Astrocyte (in vitro differentiated cells and primary cell): ENCODE measurements at places on chromosomes 2 and 18. TPM values are rescaled to one million over a fixed set of nuclear protein-coding genes. Genes with fewer than 3 reads are reported as not detected.

The CUL3 gene
- 78.2 and 95.5 TPM in 2 replicates for total RNA-seq

The SLC20A1 gene
- total RNA-seq = 96.7 and 122 TPM in 2 replicates

- DNase-seq = no peak
These were observed 13.3 kb upstream of the GALNT14 start for GRCh38 chr2:31151501-31151900.

DNA sequence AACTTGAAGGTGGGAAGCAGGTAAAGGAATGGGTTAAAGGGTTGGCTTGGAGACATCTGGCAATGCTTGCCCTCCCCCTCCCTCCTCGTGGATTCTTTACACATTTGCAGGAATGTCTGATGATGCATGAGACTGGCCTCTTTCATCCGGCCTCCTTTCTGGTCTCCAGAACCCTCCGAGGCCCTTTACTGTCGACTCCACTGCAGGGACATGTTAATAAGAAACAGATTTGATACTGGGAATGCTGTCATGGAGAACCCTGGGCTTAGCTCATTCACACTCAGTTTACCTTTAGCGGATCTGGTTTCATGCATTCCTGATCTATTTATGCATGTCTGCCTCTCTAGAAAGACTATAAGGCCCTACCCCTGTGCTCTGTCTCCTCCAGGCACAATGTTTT lies 238.7 kb downstream of the TGIF1 start:
- peak; percentile 98 for DNase-seq

DNA sequence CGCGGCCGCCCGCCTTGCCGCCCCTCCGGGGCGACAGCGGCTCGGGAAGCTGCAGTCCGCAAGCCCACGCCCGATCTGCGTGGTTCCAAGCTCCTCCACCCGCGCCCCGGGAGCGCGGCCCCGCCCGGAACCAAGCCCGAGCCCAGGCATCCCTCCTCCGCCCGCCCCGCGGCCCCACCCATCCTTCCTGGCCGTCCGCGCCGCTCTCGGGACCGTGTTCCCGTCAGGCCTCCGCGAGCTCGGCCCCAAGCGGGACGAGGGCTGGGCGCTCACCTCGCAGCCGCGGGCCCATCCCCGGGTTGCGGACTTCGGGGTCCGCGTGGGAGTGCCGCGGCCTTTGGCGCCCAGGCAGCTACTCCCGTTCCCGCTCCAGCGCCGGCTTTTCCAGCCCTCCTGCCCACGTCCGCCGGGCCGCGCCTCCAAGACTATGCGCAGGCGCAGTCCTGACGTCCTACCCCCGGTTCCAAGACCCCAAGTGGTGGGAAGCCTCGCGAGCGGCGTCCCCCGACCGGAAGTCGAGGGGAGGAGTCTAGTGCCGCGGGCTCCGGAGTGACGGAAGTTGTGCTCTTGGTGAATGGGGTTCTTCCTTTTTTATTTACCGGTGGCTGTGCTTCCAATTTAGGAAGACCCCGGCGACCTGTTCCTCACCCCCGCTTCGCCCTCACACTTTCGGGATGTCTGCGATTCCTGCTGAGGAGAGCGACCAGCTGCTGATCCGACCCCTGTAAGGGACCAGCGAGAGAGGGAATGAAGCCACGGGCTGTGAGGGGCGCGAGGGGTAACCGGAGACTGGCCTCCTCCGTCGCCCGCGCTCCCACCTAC lies at the start of the genes CPSF3 and ITGB1BP1:
TSS of gene CPSF3 (plus strand) at position 555 of the 822 bp plus-strand sequence. CDS start at position 675, 120 bp downstream.
TSS of gene ITGB1BP1 (minus strand) at position 429 of the 822 bp plus-strand sequence. CDS start 4,831 bp downstream, outside the sequence.
- peak; percentile 90 for DNase-seq

DNA sequence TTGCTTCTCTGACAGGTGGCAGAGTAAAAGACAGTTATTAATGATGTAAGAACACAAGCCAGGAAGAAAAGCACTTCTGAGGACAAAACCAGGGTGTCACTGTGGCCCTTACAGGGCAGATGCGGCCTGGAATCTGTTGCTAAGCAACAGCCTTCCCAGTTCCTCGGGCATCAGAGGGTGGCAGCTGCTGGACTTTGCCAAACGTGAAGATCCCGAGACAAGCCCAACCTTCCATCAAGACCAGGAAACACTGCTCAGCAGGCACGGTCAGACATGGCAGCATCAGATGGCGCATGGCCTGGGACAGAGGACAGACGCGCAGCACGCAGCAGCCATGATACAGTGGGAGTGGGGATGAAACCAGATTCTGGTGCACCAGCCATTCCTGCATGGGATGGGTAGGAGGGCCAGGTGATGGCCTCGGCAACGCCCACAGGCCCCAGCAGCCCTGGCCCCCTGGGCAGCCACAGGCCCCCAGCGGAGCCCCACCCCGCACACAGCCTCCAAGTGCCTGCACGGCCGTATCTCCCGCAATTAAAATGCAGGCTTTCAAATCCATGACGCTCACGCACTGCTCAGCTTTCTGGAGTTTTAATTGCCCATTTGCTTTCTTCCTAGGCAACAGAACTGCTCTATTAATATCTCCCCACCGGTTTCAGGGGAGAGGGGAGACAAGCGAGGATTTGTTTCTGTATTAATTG lies 89.0 kb downstream of the EIPR1 start:
- no peak for DNase-seq

DNA sequence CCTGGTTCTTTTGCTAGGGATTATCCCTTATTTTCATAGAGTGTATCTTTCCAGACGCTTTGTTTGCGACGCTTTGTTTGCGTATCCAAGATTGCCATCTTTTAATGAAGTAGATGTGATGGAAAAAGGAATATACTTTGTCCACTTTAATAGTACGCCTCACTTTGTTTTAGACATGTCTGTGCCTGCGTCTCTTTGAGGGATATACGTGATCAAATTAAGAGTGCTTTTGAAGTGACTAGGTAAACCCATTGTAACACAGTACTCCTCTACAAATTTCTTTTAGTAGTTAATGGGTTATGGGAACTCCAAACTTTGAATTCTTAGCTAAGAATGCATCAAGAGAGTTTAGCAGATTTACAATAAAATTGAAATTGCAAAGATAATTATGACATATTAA lies 27.9 kb downstream of the ACSL3 start:
- DNase-seq = no peak

- no peak for DNase-seq
These were observed 40.5 kb downstream of the CNTNAP5 start for GRCh38 chr2:124065636-124066035.

The DSC3 gene
- 5.2 and 5.6 TPM in 2 replicates for total RNA-seq

DNA sequence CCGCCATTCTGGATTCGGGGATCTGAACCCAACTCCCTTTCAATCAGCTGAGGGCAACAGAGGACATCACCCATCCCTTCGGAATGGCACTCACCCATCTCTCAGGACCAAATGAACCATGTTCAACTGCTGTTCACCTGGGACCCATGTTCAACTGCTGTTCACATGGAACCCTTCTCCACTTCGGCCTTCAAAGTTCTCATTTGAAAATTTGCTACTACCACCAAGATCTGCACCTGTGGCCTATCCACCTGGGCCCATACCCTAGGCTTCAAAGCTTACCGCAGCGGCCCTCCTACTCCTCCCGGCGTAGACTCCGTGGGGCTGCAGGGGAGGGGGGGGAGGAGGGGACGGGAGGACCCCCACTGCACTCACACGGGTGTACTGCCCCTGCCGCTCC lies 119.2 kb upstream of the ANKRD30BL start:
- DNase-seq = no peak

GRCh38 chr2:190162851-190163250 lies 100.3 kb upstream of the MSTN start:
- no peak for DNase-seq

The OBSL1 gene
- 77.5 and 88.1 TPM in 2 replicates for total RNA-seq

The IL36G gene
- not detected in 2 replicates for total RNA-seq

The NAGK gene
- 133 and 135 TPM in 2 replicates for total RNA-seq

The ANKRD29 gene
- total RNA-seq = 0.70 and 0.75 TPM in 2 replicates

- peak; percentile 22 for DNase-seq
These were observed 125.8 kb upstream of the MYO3B start for GRCh38 chr2:170052151-170052550.

- peak; percentile 75 for DNase-seq
These were observed 264.4 kb upstream of the FIGN start for GRCh38 chr2:164000176-164000575.

- no peak for DNase-seq
These were observed 260.5 kb downstream of the TCF4 start for GRCh38 chr18:55327454-55327853.

- DNase-seq = no peak
These were observed 192.4 kb downstream of the L3MBTL4 start for GRCh38 chr18:6222271-6222670.

The MC2R gene
- total RNA-seq = not detected in 2 replicates

- DNase-seq = no peak
These were observed 539 bp upstream of the MOB4 start for GRCh38 chr2:197515315-197515738.

The SLC4A5 gene
- 0.36 and 0.41 TPM in 2 replicates for total RNA-seq

The RSAD2 gene
- total RNA-seq = 9.5 and 11.8 TPM in 2 replicates

DNA sequence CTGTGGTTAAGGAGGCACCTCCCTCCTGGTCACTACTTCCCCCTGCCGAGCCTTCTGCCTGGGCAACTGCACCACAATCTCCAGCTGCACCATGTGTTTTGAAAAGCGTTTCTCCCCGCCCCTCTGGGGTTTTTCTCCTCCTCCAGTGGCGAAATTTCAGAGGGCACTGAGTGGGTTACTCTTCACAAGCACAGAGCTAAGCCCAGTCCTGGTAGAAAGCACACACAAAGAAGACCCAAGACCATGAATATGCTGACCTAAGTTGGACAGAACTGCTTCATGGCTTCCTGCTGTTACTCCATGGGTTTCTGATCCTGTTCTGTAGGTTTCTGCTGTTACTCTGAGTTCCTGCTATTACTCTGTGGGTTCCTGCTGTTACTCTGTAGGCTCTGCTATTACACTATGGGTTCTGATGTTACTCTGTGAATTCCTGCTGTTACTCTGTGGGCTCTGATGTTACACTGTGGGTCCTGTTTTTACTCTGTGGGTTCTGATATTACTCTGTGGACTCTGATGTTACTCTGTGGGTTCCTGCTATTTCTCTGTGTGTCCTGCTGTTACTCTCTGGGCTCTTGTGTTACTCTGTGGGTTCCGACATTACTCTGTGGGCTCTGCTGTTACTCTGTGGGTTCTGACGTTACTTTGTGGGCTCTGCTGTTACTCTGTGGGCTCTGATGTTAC lies 216.6 kb downstream of the RTP5 start:
- DNase-seq = no peak

GRCh38 chr2:26144953-26145680 lies 27.8 kb upstream of the GAREM2 start:
- DNase-seq = peak; percentile 18

- no peak for DNase-seq
These were observed 4.0 kb upstream of the SLC66A2 start for GRCh38 chr18:79955302-79956075.

- DNase-seq = no peak
These were observed 80.4 kb upstream of the RMP24 start for GRCh38 chr18:35892118-35892517.

The CYP26B1 gene
- 0.77 and 1.2 TPM in 2 replicates for total RNA-seq

GRCh38 chr2:15643791-15644585 lies 52.3 kb downstream of the DDX1 start:
- no peak for DNase-seq

DNA sequence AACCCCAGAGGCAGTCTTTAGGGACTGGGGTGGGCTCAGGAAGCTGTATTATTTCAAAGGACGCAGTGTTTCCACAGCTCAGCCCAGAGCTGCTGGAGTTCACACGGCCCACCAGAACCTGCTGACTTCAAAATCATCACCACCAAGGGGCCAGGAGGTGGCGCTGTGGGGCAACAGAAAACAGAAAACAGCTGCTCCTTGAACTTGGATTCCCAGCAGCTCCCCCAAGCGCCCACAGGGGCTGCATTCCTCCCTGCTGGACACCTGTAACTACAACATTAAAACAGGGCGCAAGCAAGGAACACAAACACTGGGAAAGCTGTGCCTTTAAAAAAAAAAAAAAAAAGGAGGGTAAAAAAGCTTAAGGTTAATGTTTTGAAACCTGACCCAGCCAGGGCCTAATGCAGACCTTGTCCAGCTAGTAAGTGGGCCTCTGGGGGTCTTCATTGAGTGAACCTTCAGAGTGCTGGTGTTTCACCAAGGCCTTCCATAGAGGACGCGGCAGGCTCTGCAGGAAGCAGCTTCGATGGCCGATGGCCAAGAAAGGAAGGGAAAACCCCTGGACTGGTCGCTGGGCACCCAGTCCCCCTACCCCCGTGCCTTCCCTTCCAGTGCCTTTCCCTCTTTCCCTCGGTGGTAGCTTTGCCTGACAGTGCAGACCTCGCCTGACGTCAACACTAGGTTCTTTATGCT lies 25.9 kb downstream of the MLPH start:
- DNase-seq = peak; percentile 60

GRCh38 chr2:132623096-132623839 lies 46.7 kb downstream of the LYPD1 start:
- peak; percentile 89 for DNase-seq

- DNase-seq = no peak
These were observed 123.4 kb downstream of the DOCK10 start for GRCh38 chr2:224918626-224919471.

GRCh38 chr2:111168528-111169239 lies 48.0 kb downstream of the BCL2L11 start:
- DNase-seq = peak; percentile 69

GRCh38 chr2:215970425-215970824 lies 42.9 kb downstream of the MREG start:
- peak; percentile 49 for DNase-seq

DNA sequence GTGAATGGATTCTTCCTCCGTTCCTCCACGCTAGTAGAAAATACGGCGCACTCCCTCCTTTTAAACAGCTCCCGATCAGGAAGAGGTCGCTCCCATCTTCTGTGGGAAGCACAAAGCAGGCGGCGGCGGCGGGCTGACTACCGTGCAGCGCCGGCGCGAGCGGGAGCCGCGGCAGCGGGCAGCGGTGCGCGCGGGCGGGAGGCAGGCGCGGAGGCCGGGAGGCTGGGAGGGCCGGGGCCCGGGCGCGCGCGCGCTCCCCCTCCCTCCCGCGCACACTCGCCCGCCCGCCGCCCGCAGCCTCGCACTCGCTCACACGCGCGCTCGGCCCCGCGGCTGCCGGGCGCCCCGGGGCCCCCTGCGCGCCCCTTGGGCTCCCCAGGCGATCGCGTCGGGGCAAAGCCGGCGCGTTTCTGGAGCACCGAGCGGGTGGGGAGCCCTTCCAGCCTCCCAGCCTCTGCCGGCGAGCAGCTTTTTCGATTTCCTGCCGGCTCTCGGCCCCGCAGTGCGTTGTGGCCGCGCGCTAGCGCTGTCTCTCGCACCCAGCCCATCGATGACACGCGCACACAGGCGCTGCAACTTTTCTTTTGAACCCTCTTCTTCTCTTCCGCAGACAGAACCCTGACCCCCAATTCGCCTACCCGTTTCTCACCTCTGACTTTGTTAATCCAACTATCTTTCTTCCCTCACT lies at the start of gene SLC8A1:
TSS of gene SLC8A1 (minus strand) at position 173 of the 688 bp plus-strand sequence.
- peak; percentile 29 for DNase-seq

DNA sequence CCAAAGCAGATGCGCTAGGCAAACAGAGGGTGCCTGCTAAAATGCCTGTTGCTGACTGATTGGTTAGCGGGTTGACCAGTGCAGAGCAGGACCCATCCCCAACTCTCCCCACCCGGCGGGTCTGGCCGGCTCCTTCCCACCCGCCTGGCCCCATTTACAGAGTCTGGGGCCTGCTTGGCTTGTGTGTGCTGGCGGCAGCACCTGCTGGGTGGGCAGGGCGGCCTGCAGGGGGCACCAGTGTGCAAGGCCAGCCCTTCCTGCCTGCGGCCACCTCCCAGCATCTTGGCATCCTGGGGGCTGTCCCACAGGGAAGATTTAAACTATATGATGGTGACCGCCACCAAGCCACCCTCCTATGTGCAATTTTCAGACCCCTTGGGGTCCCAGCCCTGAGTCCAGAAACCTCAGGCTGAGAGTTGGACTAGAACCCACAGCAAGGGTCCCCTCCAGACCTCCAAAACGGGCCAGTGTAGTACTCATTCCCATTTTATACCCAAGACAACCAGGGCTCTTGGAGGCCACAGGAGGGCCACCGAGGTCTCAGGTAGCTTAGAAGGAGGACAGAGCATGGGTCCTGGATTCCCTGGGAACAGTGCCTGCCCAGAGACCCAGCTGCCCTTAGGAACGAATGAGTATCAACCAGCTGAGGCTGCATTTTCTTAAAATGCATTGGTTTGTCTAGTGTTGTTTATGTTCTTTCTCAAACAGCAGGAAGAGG lies 173.6 kb downstream of the SMAD7 start:
- no peak for DNase-seq
